ENCODE measurements at places on chromosomes 2 and 18.

DNA sequence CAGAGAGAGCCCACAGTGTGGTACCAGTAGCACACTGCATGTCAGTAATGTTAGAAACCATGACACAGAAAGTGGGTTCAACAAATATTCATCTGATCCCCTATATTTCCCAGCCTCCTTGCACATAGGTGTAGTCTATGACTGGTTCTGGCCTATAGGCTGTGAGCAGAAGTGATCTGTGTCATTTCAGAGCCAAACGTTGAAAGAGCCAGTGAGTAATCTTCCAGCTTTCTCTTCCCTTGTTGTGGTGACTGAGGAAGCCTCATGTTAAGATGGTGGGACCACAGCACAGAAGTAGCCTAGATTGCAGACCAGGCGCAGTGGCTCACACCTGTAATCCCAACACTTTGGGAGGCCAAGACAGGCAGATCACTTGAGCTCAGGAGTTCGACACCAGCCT is 4.1 kb downstream of the TMEM237 start:
- no peak for DNase-seq

DNA sequence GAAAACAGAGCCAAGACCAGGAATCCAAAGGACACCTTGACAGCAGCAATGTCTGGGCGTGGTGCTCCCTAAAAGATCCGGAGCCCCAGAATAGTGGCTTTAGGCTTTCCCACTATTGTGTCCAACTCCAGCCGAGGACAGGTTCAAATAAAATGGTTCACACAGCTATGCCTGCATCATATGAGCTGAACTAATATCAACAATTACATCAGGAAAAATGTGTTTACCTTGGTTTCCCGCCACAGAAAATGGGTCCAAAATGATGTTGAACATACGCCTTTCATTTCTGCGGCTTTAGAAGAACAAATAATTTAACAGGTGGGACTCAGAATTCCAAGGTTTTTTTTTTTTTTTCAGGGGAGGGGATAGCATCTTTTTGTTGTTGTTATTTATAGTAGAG is 93.6 kb downstream of the OSR1 start:
- no peak for DNase-seq

GRCh38 chr2:112148477-112148876 is 10.3 kb downstream of the FBLN7 start:
- no peak for DNase-seq

DNA sequence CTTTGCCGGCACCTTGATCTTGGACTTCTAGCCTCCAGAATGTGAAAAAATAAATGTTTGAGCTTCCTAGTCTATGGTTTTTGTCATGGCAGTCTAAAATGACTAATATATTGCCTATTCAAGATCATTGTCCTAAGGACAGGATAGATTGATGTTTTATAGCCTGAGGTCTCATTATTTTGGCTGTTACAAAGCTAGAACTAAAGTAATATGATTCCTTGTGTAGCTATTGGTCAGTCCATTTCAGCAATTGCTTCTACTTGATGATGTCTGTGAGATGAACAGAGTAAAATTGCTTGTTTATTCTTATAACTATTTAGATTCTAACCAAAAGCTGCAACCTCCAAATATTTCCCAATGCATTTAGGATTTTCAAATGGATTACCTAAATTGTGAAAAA is 145.0 kb downstream of the HRH4 start:
- no peak for DNase-seq

DNA sequence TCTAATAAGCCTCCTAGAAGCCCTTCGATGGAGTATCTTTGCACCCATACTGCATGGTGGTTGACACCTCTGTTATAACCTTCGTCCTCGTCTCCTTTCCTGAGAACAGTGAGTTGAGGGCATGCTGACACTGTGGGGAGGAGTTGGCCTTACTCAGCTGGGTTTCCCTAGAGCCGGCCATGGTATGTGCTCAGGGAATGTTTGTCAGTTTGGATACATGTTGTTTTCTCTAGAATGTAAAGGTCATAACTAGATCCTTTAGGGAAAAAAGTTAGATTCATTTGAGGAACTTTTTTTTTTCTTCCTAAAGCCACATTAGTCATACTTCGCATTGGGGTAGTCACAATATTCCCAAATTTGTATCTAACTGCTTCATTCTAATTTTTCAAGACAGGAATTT is 106.0 kb upstream of the FOSL2 start:
- peak; percentile 34 for DNase-seq

DNA sequence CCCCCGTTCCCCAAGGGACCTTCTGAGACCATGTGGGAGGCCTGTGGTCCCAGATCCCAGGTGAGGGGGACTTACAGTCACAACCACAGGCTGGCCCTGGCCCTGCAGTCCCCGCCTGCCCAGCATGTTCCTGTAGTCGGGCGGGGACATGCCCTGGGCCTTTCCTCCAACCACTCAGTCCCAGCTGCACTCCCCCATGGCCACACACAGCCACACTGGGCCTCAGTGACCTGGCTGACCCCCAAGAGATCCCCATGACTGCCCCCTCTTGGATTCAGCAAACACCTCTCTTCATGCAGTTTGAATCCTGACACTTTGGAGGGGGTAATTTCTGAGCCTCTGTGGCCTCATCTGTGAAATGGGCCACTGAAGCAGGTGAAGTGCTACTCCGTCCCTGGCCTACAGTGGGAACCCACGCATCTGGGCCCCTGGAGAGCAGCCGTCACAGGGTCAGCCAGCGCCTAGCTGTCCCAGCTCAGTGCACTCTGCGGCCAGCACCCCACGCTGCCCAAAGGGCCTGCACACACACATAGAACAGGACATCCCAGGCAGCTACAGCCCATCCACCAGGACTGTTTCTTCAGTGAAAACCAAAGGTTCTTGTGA is 12.7 kb upstream of the ARHGEF4 start:
- no peak for DNase-seq

GRCh38 chr2:149313512-149313972 is 16.8 kb upstream of the LYPD6 start:
- peak; percentile 14 for DNase-seq

DNA sequence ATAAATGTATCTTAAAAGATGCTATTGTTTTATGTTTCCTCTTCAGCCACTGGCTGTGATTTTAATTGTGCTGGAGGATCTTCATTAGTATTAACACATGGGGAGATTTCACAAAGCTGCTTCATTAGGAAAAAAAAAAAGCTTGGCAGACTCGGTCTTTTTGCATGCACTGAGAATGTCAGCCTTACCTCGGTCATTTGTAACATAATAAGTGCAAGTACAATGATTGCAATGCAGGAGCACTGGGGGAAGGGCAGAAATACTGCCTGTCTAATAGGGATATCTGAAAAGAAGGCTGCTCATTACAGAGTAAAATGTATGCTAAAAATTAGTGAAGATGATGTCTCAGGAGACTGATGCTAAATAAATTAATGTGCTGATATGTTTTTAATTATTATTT is 1.3 kb upstream of the BAZ2B start:
- no peak for DNase-seq

- no peak for DNase-seq
Measured at GRCh38 chr18:77551055-77551454, 301.4 kb downstream of the GALR1 start.

DNA sequence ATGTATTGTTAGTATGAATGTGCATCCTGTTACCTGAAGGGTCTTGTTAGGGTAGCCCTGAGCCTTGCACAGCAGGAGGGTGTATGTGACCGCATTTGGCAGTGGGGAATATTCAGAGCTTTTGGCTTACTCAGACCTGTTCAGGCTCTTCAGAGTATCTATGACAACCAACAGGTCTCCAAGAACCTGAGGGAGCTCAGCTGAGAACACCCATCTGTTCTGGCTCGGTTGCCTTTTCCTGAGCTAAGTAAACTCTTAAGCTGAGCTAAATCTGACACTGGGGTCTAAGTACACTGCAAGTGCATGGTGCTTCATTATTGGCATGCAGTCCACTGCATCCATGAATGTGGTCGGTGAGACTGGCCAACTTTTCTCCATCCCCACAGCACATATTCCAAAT is 92.4 kb upstream of the CHST9 start:
- no peak for DNase-seq

DNA sequence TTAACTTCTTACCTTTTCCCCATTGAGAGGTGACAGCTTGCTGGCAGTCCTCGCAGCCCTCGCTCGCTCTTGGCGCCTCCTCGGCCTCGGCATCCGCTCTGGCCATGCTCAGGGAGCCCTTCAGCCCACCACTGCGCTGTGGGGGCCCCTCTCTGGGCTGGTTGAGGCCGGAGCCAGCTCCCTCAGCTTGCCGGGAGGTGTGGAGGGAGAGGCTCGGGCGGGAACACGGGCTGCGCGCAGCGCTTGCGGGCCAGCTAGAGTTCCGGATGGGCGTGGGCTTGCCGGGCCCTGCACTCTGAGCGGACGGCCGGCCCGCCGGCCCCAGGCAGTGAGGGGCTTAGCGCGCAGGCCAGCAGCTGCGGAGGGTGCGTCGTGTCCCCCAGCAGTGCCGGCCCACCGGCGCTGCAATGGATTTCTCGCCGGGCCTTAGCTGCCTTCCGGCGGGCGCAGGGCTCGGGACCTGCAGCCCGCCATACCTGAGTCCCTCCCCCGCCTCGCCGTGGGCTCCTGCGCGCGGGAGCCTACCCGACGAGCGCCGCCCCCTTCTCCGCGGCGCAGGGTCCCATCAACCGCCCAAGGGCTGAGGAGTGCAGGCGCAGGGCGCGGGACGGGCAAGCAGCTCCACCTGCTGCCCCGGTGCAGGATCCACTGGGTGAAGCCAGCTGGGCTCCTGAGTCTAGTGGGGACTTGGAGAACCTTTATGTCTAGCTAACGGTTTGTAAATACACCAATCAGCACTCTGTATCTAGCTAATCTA is 335.0 kb downstream of the CBLN2 start:
- DNase-seq: no peak

GRCh38 chr18:13309031-13309747 is 90.6 kb downstream of the LDLRAD4 start:
- DNase-seq: no peak

GRCh38 chr2:204945376-204945775 is 400.1 kb downstream of the PARD3B start:
- DNase-seq: no peak

DNA sequence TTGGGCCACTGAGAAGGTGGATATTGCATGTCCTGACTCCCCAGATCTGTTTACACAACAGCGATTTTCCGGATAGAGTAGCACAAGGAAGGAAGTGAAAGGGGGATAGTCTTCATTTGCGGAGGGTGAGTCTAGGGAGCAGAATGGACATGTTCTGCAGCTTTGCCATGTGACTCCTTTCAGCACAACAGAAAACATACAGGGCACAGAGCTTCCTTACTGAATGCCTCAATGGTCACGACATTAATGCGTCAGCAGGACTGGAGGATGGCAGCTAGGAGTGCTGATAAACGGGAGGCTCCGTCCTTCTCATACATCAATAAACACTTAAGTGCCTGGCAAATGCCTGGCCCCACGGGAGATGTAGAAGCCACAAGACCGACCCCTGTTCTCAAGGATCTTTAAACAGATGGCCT is 163.0 kb downstream of the FAM210A start:
- DNase-seq: no peak

- peak; percentile 19 for DNase-seq
Measured at GRCh38 chr18:12409469-12409868, 1.7 kb downstream of the PRELID3A start.

DNA sequence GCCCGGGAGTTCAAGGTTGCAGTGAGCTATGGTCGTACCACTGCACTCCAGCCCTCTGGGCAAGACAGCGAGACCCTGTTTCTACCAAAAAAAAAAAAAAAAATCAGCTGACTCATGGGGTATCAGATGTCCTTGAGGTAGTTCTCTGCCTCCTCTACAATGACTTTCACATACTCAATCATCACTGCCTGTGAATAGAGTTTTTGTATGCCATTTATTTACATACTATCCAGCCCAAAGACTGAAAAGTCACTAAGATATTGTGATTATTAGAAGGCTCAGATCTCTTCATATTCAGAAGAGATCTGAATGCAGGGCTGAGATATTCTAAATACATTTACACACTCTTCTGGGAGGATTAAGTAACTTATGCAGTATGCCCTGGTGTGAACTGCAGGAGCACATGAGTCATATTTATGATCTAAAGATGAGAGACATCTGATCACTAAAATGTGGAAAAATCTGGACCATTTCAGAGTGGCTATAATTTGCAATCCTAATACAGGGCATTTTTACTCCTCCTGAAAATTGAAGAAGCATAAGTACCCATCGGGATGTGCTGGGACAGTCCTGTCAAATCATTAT is 38.9 kb downstream of the KLF7 start:
- DNase-seq: no peak

- DNase-seq: no peak
Measured at GRCh38 chr2:236499691-236500578, 69.7 kb upstream of the ACKR3 start.

DNA sequence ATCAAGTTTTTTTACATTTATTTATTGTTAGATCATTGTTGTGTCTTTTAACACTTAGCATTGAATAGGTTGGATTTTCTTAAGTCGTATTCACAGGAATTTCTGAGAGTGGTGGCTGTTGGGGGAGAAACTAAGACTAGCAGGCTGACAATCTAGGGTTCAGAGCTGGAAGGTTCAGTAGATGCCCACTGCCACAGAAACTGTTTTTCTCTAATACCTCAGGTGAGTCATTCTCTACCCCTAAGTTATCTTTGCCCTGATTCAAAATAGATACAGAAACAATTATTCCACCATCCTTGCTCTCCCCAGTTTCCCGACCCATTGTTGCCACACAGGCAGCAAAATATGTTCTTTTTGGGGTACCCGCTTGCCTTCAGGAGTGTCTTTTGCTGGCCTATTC is 870.8 kb upstream of the ID2 start:
- DNase-seq: no peak

- DNase-seq: no peak
Measured at GRCh38 chr2:39942950-39943349, 163.9 kb upstream of the THUMPD2 start.

- DNase-seq: no peak
Measured at GRCh38 chr2:57402755-57403154, 643.9 kb upstream of the VRK2 start.

DNA sequence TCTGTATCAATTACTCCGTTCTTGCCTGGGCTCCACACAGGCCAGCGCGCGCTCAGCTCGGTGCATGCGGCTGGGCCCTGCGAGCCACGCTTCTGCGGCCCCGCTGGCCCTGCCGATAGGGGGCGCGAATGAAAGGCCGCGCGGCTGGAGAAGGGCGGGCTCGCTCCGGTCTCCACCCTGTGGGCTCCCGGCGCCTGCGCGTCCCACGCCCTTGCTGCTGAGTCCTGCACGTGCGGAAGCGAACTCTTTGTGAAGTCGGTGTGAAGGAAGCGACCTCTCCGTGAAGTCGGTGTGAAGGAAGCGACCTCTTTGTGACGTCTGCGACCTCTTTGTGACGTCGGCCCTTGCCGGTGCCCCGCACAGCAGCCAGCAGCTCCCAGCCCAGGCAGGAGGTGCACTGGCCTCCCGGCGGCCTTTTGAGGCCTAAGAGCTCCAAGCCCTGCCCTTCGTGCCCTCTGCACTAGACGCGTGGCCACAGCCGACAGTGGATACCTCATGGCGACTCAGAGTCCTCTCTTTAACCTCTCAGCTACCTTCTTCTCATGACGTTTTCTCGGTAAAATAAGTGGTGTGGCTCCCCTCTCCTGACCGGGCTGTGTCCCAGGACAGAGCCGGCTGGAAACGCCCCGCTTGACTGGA is 391.9 kb upstream of the RAB6C start:
- no peak for DNase-seq

GRCh38 chr18:33576999-33577646 is 896 bp upstream of the ASXL3 start:
- DNase-seq: no peak

Measured in RCC 7860 (cell line).